ENCODE measurements at places on chromosomes 7 and 10.

- no peak for DNase-seq
Measured at GRCh38 chr7:107179326-107180164, 10.7 kb downstream of the HBP1 start.

GRCh38 chr10:92848037-92848440, 281 bp upstream of the EXOC6 start:
- DNase-seq: no peak

- no peak for DNase-seq
Measured at GRCh38 chr7:79653136-79653631, 199.7 kb upstream of the MAGI2 start.

GRCh38 chr10:116827214-116827671, 22.1 kb upstream of the ENO4 start:
- no peak for DNase-seq

GRCh38 chr7:29965030-29965429, 24.6 kb downstream of the SCRN1 start:
- DNase-seq: no peak

DNA sequence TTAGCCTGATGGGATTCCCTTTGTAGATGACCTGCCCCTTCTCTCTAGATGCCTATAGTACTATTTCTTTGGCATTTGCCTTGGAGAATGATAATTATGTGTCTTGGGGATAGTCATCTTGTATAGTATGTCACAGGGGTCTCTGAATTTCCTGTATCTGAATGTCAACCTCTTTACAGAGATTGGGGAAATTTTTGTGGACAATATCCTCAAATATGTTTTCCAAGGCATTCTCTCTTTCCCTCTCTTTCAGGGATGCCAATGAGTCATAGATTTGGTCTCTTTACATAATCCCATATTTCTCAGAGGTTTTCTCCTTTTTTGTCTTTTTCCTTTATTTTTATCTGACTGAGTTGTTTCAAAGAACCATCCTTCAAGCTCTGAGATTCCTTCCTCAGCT, 99.4 kb downstream of the CTNNA3 start:
- DNase-seq: no peak

- DNase-seq: no peak
Measured at GRCh38 chr10:7373039-7373438, 37.8 kb downstream of the SFMBT2 start.

- DNase-seq: no peak
Measured at GRCh38 chr7:141877365-141877764, 36.1 kb upstream of the PRSS37 start.

GRCh38 chr7:31096198-31096876, 44.2 kb downstream of the ADCYAP1R1 start:
- peak; percentile 48 for DNase-seq

- DNase-seq: no peak
Measured at GRCh38 chr7:155244675-155245074, 53.0 kb upstream of the INSIG1 start.

- no peak for DNase-seq
Measured at GRCh38 chr10:34121781-34122622, 693.1 kb downstream of the PARD3 start.

GRCh38 chr7:100008525-100008924, 6.9 kb upstream of the ZKSCAN1 start:
- DNase-seq: no peak

DNA sequence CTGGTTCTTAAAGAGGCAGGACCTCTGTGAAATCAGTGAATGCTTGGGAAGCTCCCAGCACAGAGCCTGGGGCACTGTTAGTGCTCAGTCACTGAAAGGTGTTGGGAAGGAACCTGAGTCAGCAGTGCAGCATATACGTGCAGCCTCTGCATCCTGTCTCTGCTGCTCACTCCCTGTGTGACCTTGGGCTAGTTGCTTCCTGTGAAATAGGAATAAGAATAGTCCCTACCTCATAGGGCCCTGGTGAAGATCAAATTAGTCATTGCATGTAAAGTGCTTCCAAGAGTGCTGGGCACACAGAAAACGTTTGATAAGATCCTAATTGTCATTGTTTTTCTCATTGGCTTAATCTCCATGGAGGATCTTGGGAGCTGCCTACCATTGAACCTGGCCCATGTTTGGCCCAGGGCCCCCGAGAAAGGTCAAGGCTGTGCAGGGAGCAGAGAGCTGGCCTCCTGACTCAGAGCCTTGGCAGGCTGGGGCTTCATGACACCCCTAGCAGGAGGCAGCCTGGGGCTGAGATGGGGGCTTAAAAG, 73.3 kb upstream of the COL13A1 start:
- no peak for DNase-seq

GRCh38 chr10:126061526-126061925, 165.2 kb downstream of the FANK1 start:
- no peak for DNase-seq

DNA sequence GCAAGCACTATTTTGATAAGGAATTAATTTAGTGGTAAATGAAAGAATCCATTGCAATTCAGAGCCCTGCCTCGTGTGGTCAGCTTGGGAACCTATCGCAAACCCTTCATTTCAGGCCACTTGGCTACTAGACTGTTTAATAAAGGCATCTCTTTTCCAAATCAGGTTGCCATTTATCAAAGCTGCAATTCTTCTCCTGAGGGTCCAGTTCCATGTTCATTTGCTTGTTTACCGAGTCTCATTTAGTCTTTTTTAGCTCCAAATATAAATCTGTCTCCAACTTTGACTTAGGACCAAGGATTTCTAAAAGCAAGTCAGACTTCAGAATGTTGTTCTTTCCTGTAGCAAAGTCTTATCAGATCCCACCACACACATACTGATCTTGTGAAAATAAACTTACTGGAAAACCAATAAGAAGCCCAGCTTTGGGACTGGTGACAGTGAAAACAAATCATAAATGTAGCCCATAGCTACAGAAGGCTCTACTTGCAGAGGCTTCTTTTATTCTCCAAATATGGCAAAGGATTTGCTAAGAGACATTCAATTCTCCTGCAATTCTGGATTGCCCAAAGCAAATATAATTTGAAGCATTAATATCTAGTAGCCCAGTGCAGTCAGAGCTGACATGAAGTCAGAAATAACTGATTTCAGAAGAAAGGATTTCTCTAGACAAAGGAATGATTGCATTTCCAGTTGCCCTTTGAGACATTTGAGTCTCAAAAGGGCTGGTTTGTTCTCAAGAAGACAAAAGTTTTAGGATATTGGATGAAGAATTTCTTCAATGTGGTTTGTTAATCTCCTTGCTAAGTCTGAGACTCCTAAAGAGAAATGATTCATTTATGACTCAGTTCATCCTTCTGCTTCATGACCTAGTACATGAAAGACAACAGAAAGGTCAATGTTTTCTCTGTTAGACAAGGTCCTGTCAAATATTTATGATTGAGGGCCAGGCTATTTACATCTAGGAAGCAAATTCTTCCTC, 28.0 kb downstream of the PPP1R3C start:
- DNase-seq: no peak

- no peak for DNase-seq
Measured at GRCh38 chr10:97200616-97201015, 14.9 kb upstream of the SLIT1 start.

DNA sequence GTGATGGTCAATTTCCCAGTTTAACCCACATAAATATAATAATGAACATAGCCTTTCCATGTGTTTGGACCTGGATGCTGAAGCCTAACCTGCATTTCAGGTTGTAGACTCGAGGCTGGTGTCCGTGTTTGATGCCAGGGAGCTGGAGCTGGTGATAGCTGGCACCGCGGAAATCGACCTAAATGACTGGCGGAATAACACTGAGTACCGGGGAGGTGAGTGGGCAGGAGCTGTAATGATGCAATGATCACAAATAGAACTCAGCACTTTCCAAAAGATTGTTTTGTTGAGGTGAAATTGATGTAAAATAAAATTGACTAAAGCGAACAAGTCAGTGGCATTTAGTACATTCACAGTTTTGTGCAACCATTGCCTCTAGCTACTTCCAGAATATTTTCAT, 30.8 kb upstream of the STK17A start:
- no peak for DNase-seq

DNA sequence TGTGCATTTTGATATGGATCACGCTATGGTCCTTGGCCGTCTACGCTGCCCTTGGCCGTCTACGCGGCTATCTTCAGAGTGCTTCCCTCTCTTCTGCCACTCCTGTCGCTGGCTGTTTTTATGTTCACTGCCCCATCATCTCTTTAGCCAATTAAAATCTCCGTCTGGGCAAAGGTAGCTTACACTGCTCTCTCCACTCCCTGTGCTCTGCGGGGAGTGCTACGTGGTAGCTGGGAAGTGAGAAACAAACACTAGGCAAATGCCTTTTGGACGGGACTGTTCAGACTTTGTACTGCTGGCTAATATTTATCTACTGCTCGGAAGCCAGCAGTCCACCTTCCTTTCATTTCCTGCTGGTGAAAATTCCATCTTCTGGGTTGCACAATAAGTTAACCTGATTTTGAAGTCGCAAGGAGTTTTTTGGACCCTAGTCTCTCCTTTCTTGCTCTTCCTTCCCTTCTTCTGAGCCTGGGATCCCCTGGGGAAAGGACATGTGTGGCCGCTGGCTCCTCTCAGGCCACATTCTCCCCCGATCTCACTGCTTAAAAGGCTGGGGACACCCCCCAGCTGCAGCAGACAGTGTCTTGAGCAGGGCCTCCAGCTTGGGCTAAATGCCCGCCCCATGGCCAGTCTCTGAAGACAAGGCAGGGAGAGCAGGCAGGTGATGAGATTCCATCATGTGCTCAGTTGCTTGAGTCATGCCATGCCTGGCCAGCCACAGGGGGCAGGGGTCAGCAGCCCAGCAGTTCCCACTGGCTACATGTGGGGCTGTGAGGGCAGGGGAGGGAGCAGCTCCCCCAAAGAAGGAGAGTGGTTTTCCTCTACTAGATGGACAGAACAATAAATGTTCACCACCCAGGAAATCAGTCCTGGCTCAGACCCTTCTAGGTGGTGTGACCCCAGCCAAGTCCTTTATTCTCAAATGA, 25.5 kb upstream of the RBM33 start:
- no peak for DNase-seq

DNA sequence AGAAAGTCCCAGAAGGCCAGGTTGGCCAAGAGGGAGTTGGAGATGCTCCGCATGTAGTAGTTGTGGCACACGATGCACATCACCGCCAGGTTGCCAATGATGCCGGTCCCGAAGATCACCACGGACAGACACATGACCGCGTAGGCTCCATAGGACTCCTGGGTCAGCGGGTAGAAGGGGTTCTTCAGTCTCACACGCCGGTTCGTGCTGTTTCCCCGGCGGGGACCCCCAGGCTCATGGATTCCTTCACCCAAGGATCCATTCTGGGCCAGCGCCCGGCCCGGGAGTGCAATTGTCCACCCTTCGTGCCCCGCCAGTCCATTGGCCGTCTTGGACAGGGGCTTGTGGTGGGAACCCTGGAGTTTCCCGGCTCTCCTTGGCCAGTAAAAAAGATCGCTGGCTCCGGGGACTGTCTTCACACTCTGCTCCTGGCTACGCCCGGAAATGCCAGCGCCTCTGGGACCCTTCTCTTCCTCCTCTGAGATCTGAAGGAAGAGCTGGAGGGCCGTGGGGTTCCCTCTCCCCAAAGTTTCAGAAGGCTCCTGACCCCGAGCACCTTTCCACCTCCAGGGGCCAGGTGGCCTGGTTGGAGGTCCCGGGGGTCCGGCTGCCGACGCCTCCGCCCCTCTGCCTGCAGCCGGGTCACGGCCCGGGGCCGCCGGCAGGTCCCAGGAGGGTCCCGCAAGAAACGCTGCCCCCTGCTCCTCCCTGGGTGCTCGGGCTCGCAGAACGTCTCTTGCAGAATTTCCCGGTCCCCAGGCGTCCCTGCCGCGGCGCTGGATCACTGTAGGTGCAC, 1.3 kb downstream of the GPR37 start:
- DNase-seq: no peak

- DNase-seq: peak; percentile 38
Measured at GRCh38 chr7:25454562-25455041, 226.3 kb upstream of the NPVF start.

DNA sequence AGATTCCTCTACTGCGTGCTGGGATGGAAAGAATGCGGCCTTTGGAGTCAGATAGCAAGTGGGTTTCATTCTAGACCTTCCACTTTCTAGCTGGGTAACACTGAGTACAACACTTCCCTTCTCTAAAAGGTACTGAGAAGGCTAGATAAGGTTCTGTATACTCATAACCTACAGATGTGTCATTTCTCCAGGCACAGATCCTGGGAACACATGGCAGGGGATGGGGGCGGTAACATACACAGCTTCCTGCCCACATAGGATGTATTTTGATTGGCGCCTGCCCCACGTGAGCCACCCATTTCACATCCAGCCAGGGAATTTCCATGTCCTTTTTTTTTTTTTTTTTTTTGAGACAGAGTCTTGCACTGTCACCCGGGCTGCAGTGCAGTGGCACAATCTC, 31.8 kb downstream of the KLRG2 start:
- no peak for DNase-seq

DNA sequence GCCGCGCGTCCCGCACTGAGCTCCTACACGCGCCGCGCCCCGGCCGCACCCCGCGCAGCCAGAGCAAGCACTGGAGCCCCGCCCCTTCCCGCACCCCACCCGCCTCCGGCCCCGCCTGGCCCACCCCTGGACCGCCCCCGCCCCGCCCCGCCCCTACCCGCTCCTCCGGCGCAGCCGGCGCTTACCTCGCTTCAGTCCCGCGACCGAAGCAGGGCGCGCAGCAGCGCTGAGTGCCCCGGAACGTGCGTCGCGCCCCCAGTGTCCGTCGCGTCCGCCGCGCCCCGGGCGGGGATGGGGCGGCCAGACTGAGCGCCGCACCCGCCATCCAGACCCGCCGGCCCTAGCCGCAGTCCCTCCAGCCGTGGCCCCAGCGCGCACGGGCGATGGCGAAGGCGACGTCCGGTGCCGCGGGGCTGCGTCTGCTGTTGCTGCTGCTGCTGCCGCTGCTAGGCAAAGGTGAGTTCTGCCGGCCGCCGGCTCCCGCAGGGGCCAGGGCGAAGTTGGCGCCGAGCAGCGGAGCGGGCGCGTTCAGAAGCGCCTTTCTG, at the start of gene RET:
TSS of gene RET (plus strand) at position 194 of the 545 bp plus-strand sequence. CDS start at position 384, 190 bp downstream.
- no peak for DNase-seq

DNA sequence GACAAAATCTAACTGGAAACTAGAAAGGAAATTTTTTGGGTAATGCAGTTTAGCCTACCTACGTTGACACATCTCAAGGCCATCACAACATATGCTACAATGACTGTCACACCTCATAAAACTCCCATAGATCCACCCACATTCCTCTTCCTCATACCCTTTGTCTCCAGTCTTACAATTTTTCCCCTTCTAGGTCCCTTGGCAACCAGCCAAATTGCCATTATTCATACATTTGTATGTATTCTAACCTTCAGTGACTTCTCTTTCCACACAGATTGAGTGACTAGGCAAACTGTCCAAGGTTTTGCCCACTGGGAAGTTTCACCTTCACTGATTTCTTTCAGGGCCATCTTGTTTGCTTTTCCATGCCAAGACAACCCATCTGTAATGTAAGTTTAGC, 100.5 kb upstream of the TPK1 start:
- DNase-seq: no peak

- DNase-seq: no peak
Measured at GRCh38 chr7:46256870-46257661, 336.0 kb upstream of the IGFBP3 start.

DNA sequence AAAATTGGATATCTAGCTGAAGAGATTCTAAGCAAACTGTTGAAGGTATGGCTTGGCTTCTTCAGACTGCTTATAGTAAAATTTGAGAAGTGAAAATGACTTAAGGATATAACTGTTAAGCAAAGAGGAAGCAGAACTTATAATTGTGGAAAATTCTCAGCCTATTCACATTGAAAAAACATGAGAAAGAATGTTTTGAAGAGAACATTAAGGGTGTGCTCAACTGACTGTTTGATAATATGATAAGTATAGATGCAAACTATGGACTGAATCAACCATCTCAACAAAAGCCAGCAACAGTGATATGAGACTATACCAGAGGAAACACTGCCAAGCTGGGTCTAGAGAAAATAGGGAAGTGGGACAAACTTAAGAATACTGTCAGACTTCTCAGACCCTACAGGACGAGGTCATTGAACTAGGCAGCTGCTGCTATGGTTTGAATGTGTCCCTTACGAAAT, 133.1 kb upstream of the PPP1R3A start:
- no peak for DNase-seq

All from tibial artery (tissue), 4 donors.